ENCODE measurements at places on chromosomes 6 and 20. TPM values are rescaled to one million over a fixed set of nuclear protein-coding genes. Genes with fewer than 3 reads are reported as not detected.

GRCh38 chr6:143543435-143543834 lies 31.9 kb upstream of the FUCA2 start:
- DNase-seq: no peak

GRCh38 chr6:147662646-147663045 lies 154.2 kb downstream of the SAMD5 start:
- no peak for DNase-seq

GRCh38 chr6:53527249-53527765 lies 17.6 kb downstream of the GCLC start:
- no peak for DNase-seq

DACT2 gene
- total RNA-seq: not detected

LBP gene
- under 0.01 TPM for total RNA-seq

- DNase-seq: no peak
These were observed 225.1 kb downstream of the UBE3D start for GRCh38 chr6:82840571-82840970.

LEMD2 gene
- total RNA-seq: 34.3 TPM

MICB gene
- 5.0 TPM for total RNA-seq

- peak; percentile 97 for DNase-seq
These were observed 94.5 kb upstream of the PTPN1 start for GRCh38 chr20:50415516-50416268.

GRCh38 chr6:157710604-157711003 lies 112.4 kb upstream of the SNX9 start:
- DNase-seq: no peak

SLC17A1 gene
- total RNA-seq: not detected

PDE7B gene
- 19.4 TPM for total RNA-seq

LY6G6C gene
- total RNA-seq: not detected

DNA sequence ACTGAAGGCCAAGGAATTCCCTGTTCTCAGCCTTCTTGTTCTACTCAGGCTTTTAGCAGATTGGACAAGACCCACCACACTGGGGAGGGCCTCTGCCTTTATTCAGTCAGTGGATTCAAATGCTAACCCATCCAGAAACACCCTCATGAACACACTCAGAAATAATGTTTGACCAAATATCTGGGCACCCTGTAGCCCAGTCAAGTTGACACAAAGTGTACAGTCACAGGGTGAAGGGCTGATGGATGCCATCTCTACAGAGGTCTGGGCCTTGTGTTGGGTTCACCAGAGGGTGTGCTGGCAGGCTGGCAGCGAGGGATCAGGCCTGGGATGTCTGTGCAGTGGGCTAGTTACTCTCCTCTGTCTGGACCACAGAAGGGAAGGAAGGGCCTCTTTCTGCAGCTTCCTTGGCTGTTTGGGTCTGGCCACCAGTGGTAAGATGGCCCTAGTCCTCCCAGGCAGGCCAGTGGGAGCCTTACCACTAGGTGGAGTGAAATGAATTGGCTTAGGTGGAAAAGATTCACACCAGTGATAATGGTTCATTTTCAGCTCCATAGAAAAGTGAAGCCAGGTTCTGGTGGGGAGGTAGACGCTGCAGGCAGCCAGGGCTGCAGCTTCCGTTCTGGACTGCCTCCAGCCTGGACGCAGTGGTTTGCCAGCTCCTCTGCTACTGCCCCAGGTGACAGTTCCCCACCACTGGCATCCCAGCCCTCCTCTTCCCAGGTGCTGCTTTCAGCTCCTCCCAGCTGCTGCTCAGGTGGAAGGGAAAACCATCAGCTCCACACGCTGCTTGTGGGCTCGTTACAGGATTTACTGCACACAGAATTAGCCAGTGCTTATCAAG lies 9.2 kb downstream of the TUBB2A start:
- DNase-seq: no peak

DNA sequence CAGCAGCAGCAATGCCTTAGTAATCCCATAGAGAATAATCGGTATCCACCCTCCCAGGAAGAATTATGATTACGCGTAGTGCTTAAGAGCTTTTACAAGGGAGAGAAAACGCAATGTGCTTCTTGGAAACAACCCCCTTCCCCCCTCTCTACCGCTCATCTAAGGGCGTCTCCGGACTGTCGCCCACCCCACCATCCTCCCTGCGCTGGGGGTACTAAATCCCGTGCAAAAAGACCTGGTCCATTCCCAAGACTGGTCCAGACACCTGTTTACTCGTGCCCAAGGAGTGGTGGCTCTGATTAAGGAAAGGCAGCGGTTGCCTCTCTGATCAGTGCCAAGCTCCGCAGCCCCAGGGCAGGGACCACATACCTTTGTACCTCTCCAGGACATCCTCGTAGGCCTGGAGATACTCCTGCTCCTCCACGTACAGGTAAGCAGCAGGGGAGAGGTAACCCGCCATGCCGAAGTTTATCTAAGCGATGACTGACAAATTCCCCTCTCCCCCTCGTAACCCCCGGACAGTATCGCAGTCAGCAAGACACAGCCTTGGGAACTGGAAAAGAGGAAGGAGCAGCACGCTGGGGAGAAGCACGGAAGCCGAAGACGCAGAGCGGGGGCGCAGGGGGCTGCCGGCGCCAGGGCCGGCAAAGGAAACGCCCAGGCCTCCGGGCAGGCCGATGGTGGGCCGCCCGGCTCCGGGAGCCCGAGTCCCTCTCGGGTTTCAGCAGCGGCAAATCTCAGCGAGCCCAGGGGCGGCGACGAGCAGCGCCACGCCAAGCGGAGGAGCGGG lies 112.0 kb upstream of the BEND6 start:
- DNase-seq: peak; percentile 67

BCAS1 gene
- total RNA-seq: not detected

EDN3 gene
- total RNA-seq: not detected

DNA sequence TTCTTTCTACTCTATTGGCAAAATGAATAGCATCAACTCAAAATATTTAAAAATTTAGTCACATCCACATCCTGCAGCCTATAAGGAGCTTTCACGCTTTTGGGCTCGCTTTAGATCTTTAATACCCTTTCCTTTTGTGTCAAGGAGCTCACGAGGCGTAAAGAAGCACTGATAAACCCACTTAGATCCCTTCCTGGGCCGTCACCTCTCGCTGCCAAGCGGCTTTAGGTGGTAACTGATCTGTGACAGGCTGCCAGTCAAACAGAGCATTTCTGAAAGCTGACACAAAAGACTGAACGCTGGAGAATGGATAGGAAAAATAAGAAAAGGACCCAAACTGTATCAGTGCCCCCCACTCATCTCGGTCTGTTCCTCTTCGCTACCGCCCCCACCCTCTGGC lies 385.7 kb upstream of the MMS22L start:
- DNase-seq: no peak

GRCh38 chr6:44678252-44678935 lies 290.9 kb downstream of the CDC5L start:
- DNase-seq: no peak

Data from lung microvascular endothelial cell (primary cell).